ENCODE measurements at places on chromosomes 5 and 9.

DNA sequence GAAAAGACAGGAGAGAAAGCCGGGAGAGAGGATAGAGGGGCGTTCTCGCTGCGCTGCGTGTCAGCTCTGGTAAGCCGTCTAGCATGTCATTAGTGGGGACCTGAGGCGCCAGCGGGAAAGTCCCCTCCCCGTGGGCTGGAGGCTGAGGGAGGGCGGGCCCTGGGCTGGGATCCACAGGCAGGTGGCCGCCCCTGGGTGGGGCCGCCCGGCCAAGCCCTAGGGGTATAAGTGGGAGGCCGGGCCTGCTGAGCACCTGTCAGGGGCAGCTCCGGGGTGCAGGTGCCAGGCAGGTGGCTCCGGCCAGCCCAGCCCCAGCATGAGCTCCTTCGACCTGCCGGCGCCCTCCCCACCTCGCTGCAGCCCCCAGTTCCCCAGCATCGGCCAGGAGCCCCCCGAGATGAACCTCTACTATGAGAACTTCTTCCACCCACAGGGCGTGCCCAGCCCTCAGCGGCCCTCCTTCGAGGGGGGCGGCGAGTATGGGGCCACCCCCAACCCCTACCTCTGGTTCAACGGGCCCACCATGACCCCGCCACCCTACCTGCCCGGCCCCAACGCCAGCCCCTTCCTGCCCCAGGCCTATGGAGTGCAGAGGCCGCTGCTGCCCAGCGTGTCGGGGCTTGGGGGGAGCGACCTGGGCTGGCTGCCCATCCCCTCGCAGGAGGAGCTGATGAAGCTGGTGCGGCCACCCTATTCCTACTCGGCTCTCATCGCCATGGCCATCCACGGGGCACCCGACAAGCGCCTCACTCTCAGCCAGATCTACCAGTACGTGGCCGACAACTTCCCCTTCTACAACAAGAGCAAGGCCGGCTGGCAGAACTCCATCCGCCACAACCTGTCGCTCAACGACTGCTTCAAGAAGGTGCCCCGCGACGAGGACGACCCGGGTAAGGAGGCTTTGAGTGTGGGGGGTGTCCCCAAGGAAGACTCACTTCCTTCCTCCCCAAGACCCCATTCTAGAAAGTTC is at the start of gene FOXI1:
Gene FOXI1 (plus strand): TSS at position 256 of the 970 bp plus-strand sequence. CDS start 61 bp downstream, at position 317.
- DNase-seq, result peak; percentile 12

DNA sequence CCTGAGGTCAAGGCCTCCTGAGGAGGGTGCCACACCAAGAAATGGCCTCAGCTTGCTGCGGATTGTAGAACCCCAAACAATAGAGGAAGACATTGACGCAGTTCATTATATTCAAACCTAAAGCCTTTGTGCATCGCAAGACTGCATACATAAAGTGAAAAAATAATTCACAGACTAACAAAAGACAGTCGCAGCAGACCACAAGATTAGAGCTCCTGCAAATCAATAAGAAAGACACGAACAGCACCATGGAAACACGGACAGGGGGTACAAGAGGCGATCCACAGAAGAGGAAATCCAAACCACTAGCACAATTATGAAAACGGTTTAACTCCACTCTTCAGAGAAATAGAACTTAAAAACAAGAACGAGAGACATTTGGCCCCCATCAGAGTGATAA is 10.0 kb upstream of the TCOF1 start:
- DNase-seq, result no peak

DNA sequence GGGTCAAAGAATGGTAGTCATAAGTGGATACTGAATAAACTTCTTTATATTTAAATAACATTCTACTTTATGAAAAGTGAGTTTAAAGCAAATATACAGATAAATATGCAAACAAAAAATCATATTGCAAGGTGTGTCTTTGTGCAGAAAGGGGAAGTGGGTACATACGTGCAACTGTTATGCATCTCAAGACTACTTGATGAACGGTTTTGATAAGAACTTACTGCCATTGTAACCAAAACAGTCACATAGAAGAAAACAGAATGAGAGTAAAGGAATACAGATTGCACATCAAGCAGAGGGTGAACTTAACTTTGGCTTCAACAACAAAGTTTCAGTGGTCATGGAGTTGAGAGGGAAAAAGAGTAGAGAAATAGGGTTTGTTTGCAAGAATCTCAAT is 9.9 kb downstream of the CAMK4 start:
- no peak for DNase-seq

DNA sequence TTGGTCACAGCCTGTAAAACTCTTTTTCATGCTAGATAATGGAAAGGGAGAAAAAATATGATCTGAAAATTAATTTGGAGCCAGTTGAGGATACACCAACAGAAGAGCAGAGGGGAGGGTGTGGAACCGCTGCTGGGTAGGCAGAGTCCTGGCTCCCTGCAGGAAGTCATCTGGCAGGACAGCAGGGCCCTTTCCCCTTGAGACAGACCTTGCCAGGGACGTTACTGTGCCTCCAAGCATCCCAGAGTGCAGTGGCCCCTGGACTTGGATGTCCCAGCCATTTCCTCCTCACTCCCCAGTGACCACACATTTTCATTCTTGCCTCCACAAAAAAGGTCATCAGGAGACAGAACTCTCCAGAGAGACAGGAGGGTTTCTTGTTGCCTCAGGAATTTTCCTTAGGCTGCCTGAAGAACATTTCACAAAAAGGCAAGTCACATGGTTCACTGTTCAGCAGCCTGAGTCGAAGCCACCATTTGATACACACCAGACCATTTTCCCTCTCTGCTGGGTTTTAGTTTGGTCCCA is 5.9 kb downstream of the TRPM3 start:
- no peak for DNase-seq

DNA sequence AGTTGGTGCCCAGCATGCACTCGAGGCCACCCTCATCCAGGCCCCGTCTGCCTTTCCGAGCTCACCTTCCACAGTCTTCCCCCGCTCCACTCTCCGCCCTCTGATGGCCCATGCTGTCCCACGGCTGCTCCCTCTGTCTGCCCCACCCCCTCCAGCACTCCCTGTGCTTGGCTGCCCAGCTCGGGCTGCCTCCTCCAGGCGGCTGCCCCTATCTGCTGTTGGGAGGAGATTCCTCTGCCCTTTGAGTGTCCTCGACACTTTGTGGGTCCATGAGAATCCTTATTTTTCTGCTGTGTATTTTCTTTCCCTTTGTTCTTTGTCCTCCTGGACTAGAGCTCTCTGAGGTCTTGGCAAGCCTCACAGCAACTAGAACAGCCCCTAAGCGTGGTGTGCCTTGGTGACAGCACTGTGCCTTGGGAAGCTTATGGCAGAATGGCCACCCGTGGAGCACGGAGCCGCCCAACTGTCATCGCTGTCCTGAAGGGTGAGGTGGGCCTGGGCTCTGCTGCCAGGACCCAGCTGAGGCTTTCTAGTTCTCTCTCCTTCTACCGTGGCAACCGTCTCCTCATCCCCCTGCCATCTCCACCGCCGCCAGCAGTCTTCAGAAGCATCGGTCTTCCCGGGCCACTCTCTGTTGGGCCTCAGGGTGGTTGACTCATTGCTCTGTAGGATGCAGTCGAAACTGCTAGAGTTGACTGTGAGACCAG is 5.2 kb downstream of the NTMT1 start:
- no peak for DNase-seq

GRCh38 chr9:32841314-32841713 is 58.0 kb downstream of the TMEM215 start:
- DNase-seq, result no peak

GRCh38 chr5:66742083-66742895 is 146.1 kb downstream of the MAST4 start:
- no peak for DNase-seq

GRCh38 chr5:56908942-56909293 is 478 bp upstream of the SETD9 start:
- no peak for DNase-seq

DNA sequence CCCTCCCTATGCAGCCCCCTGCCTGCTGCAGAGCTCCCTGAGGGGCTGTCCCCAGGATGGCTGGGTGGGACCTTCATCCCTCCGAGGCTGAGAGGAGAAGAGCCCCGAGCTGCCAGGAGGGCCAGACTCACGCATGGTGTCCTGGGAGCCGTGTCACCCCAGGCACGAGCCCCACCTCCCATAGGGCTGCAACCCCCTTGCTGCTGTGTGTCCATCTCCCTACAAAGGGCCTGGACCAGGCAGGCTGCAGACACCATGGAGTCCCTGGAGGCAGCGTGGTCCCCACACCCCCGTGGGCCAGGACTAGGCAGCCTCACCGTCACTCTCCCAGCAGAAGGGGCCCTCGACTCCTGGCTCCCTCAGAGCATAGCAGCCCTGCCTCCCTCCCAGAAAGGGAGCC is 11.2 kb upstream of the SEC16A start:
- no peak for DNase-seq

DNA sequence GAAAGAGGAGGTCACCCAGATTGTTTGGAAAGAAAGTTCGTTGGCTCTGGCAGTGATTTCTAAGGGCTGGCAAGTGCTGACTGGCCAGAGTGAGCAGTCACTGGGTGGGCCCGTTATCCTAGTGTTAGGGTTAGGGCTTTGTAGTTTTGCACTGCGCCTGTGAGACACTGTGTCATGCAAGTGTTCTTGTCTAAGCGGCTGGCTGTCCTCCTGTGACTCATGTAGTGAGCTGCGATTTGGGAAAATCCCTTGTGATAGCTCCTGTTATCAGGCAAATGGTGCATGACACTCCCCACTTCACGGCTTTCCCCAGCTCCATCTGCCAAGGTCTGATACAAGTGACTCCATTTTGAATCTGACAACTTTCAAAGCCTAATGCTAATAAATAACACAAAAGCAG is 526.0 kb upstream of the ADAMTS16 start:
- no peak for DNase-seq

DNA sequence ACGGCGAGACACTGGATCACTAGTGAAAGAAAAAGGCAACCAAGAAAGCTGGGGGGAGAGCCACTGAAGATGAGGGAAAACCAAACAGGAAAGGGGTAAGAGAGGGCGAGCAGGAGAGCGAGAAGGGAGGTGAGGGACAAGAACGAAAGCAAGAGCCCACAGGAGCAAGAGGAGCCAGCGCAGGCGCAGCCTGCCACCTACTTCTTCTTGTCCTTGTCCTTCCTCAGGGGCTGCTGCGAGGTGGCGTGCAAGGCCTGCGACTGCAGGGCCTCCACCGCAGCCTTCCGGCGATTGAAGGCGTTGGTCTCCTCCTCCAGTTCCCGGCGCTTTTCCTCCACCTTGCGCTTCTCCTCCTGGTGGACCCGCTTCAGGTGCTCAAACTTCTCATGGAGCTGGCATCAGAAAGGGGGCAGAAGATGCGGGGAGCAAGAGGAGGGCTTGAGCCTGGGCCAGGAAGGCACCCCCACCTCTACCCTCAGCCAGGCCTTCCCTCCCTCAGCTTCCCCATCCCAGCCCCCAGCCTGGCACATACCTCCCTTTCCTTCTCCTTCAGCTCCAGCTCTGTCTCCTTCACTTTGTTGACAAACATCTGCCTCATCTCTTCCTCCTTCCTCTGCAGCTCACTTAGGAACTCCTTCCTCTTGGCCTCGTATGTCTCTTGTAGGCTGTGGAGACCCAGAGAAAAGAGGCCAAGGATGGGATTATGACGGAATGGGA is 13.5 kb downstream of the CCNI2 start:
- no peak for DNase-seq

DNA sequence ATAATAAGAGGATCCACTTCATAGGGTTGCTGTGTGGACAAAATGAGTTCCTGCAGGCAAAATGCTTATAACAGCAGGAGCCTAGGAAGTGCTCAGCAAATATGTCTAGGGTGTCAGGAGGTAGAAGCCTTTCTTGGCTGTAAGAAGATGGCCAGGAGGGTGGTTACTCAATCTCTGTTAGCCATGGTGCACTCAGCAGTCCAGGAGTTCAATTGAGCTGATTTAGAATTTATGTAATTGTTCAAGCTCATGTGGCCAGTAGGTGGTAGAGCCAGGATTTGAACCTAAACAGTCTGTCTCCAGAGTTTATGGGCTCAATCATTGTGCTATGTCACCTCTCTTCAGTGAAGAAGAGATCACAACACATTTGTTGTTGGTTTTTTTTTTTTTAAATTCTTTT is 381.2 kb downstream of the KIF4B start:
- DNase-seq, result no peak

GRCh38 chr9:111752455-111752854 is 42.3 kb downstream of the SHOC1 start:
- DNase-seq, result peak; percentile 10

DNA sequence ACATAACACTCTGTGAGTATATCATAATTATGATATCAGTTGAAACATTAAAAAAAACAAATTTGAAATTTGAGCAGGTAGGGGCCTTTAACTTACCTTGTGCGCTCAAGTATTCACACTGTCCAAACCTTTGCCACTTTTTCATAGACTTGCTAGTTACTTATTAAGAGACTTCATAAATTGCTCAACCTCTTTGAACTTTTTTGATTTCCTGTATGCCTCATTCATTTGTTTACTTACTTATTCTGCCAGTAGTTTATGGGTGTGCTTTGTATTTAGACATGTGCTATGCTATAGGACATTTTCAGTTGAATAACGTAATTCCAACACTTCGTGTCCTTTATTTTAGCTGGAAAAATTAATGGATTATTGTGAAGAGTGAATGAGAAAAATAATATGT is 204.8 kb downstream of the HCN1 start:
- no peak for DNase-seq

DNA sequence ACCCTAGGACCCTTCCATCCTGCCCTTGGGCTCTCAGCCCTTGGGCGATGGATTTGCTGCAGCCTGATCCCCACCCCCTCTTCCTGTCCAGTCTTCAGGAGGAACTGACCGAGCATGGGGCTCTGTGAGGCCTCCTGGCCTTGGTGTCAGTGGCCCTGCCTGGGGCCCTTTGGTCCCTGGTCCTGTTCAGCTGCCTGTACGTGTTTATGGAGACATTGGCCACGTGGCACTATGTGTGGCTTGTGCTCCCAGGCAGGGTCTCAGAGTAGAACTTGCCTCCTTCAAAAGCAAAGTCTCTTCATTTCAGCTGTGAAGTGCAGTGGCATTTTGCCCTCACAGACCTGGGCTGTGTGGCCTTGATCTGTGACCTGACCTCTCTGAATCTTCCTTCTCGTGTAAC is 11.1 kb downstream of the FCN2 start:
- DNase-seq, result no peak

DNA sequence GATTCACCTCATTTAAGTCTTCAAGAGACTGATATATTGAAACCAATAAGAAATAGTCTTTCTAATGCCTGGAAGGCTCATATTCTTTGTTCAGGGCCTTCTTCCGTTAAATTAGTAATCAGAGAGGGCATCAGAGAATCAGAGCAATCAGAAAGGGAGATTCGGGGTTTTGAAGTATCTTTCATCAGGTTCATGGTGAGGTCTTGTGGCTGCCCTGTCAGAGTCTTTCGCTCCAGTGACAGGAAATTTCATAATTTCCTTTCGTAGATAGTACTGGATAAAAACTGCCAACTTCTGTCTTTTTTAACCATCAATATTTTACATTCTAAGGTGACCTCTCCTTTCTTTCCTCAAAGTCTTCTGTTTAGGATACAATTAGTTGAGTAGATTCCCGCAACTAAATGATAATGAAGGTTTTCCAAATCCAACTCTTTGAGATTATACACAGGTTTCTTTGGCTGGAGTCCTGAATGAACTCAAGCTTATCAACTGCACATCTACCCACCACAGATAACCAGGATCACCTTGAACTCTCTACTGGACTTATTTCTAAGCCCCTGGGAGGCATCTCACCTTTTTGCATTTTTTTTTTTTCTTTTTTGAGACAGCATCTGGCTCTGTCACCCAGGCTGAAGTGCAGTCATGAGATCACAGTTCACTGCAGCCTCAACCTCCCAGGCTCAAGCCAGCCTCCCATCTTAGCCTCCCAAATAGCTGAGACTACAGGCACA is 5.5 kb downstream of the IL31RA start:
- peak; percentile 75 for DNase-seq

Measured in inflammatory macrophage treated with lipopolysaccharide for 1 hour (primary cell).